Ureter (tissue), 1 donor: ENCODE measurements at places on chromosomes 4 and X. TPM values are rescaled to one million over a fixed set of nuclear protein-coding genes. Genes with fewer than 3 reads are reported as not detected.

The SORBS2 gene
- 103 TPM for total RNA-seq

The UGT8 gene
- total RNA-seq: 2.2 TPM

The DKK2 gene
- 4.4 TPM for total RNA-seq

GRCh38 chr4:56183344-56183959, 203.8 kb downstream of the AASDH start:
- DNase-seq: no peak

DNA sequence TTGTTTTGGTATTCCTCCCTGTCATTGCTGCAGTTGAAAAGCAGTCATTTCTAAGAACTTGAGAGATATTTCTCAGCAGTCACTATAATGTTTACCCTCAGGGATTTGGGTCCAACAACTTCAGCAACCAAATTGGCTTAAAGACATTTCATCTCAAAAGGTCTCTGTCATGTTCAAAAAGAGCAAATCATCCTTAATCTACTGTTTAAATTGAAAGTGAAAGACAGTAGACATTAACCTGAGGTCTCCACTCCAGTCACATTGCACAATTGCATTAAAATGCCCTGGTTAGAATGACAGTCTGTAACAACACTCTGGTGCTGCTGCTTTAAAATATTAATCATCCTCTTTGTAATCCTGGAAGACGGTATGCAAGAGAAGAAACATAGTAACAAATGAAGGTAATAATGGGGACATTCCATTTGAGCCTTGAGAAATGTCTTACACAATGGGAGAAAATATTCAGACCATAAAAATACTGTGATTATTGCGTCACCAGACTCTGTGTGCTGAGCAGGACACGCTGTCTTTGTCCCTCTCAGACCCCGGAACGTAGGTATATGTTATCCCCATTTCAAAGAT, 90.2 kb upstream of the UNC5C start:
- no peak for DNase-seq

- DNase-seq: peak; percentile 80
Measured at GRCh38 chr4:147731580-147732517, at the start of gene ARHGAP10. Gene ARHGAP10, plus strand, starts transcription at chr4:147732088. Its CDS starts 214 bp downstream, at chr4:147732302.

DNA sequence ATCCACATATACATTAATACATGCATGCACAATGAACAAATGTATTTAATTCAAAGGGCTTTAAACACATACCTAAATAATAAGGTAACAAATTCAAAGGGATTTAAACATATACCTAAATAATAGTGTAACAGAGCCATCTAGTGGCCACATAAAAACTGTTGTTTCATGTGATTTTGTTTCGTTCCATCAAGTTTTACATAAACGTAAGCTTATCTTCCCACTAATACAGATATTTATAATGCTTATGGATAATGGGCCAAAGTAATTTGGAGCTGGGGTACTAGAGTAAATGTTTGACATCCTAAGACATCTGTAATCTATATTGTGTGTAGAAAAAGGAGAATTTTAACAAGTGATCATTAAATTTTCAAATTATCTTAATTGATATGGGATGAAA, 82.3 kb downstream of the PRSS12 start:
- DNase-seq: no peak

GRCh38 chr4:164378361-164378760, 375.6 kb upstream of the SMIM31 start:
- no peak for DNase-seq

GRCh38 chrX:48667509-48667908, 16.1 kb upstream of the WAS start:
- DNase-seq: no peak
